ENCODE measurements at places on chromosomes 3 and 15. TPM values are rescaled to one million over a fixed set of nuclear protein-coding genes. Genes with fewer than 3 reads are reported as not detected.

The ARPIN gene
- total RNA-seq: 6.6 TPM

The LRRIQ4 gene
- not detected for total RNA-seq

The CFAP100 gene
- not detected for total RNA-seq

The KNL1 gene
- 0.33 TPM for total RNA-seq

The EIF4A2 gene
- 531 TPM for total RNA-seq

The IL17RB gene
- total RNA-seq: 0.41 TPM

The FAM174B gene
- total RNA-seq: 22.5 TPM

The RCN2 gene
- 23.2 TPM for total RNA-seq

The CLRN1 gene
- total RNA-seq: not detected

The SSUH2 gene
- total RNA-seq: not detected

The DUOXA1 gene
- total RNA-seq: not detected

The C15orf62 gene
- not detected for total RNA-seq

The ARL8B gene
- total RNA-seq: 69.3 TPM

The POC1A gene
- total RNA-seq: 0.51 TPM

The ADAMTS7 gene
- total RNA-seq: 0.66 TPM

The SAMD7 gene
- total RNA-seq: not detected

The ITIH4 gene
- 3.5 TPM for total RNA-seq

All from gastrocnemius medialis (tissue), 4 donors.